Right ventricle myocardium superior (tissue), 1 donor: ENCODE measurements at places on chromosomes 7 and 10.

DNA sequence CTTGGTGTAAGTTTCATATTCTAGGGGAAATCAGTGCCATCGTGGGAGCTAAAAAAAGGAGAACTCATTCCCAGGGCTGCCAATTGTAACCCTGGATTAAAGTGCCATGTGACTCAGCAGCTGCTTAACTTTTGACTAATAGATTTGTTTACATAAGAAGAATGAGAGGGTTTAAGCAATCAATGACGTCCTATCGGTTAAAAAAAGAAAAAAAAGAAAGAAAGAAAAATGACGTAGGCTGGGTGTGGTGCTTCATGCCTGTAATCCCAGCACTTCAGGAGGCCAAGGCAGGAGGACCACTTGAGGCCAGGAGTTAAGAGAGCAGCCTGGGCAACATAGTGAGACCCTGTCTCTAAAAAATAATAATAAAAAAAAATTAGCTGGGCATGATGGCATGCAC, 116.2 kb upstream of the AFAP1L2 start:
- no peak for DNase-seq

- peak; percentile 59 for DNase-seq
Observed at GRCh38 chr10:3975016-3975415, 190.0 kb upstream of the KLF6 start.

GRCh38 chr7:2151801-2152612, 80.7 kb downstream of the MAD1L1 start:
- peak; percentile 24 for DNase-seq

- DNase-seq, result no peak
Observed at GRCh38 chr7:30884881-30885280, 26.8 kb upstream of the AQP1 start.

DNA sequence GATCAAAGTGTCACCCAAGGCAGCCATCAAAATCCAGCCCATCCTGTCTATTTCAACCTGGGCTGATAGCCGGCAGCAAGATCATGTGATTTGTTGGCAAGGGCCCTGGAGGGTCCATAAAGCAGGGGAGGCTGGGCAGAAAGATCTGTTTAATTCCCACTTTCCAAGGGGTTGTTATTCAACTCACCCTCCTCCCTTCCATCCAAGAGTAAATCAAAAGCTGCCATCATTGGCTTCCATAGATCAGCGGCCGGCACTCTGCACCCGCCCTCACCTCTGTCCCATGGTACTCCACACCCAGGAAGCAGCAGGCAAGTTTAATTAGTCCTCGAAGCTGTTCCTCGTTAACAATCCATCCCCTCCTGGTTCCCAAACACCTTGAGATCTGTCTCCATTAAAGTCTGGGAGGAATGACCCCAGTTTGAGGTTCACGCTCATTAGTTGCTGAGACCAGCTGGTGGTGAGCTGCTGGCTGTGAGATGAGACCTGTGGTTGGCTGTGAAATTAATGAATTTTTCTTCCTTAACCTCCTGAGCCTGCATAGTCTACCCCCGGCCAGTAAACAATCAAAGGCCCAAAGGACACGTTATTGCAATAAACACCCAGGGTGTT, 120.6 kb upstream of the CHST15 start:
- no peak for DNase-seq
